PC-9 (cell line): ENCODE measurements at places on chromosomes 7 and 10. TPM values are rescaled to one million over a fixed set of nuclear protein-coding genes. Genes with fewer than 3 reads are reported as not detected.
A peak's percentile ranks its signal among the peaks of the same experiment; 100 is the strongest.

- no peak for DNase-seq
Measured at GRCh38 chr7:46774515-46774914, 807.4 kb downstream of the TNS3 start.

The OPN4 gene
- total RNA-seq = 0.15 and 0.23 TPM in 2 replicates

The LRRC18 gene
- not detected in 2 replicates for total RNA-seq

The SLC29A4 gene
- 7.9 and 10.3 TPM in 2 replicates for total RNA-seq

DNA sequence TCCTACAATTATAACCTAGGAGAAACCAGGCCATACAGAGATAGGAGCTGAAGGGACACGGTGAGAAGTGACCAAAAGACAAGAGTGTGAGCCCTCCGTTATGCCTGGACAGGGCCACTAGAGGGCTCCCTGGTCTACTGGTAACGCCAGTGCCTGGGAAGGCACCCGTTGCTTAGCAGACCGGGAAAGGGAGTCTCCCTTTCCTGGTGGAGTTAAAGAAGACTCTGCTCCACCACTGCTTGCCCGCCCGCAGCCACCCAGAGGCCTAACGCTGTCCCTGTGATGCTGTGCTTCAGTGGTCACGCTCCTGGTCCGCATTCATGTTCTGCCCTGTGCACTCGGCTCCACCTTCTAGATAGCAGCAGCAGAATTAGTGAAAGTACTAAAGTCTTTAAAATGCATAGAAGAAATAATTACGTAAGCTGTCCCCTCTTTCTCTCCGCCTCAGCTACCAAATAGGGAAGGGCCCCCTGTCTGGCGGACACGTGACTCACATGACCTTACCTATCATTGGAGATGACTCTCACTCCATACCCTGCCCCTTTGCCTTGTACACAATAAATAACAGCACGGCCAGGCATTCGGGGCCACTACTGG, 34.8 kb downstream of the GRID2IP start:
- peak; percentile 74 for DNase-seq
